ENCODE measurements at places on chromosomes 12 and 14.
A peak's percentile ranks its signal among the peaks of the same experiment; 100 is the strongest.

- no peak for DNase-seq
Observed at GRCh38 chr12:105740970-105741725, 397.6 kb downstream of the NUAK1 start.

DNA sequence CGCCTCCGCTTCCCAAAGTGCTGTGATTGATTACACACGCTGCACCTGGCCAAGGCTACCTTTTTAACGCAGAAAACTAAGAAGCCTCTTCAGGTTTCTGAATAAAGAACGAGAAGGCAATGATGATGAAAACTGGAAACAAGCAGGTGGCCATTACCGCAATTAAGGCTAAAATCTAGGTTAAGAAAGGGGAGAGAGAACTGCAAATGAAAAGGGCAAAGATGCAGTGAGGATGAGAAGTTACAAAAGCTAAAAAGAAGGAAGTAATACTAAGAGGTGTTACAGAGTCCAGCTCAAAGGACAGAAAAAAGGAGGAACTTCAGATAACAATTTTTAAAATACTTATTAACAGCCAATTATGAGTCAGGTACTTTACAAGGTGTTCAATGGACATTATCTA lies 79.7 kb downstream of the DUSP16 start:
- DNase-seq: no peak

DNA sequence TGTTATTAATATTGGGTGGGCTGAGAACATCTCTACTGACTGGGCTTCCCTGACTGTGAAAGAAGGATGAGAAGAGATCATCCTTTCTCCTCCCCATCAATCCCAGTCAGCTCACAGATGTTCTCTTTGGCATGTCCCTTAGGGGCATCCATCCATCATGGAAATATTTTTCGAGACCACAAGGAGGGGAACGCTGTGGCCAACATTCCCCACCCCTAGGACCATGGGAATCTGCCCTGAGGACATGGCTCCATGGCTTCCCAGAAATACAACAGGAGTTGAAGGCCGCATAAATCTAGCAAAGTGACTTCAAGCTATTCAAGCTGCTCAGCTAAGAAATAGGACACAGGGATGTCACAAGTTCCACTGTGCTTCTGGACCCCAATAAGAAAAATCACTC lies 456.8 kb downstream of the MED13L start:
- DNase-seq: no peak

DNA sequence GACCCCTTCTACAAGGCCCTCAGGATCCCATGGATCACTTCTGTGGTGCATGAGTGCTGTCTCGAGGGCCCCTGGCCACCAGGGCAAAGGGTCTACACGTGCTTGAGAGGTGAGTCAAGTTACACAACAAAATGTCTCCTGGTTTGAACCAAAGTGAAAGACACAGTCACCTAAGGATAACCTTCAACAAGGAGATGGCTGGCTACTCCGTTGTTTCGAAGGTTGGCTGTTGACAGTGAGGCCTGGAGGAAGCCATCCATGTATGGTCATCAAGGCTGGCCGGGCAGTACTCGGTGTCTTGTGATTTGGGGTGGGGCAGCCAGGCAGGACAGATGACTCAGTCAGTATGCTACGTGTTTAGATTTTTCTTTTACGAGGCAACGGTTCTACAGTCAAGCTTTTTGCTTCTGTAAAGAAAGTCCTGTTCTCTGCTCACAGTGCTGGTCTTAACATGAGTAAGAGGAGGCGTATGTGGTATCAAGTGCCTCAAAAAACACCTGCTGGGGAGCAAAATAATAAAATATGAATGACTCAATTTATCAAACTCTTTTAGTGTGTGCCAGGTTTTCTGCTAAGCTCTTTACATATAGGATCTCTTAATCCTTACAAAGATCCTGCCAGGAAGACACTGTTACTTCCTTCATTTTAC lies 18.0 kb upstream of the NT5DC3 start:
- DNase-seq: peak; percentile 86

- no peak for DNase-seq
Observed at GRCh38 chr14:104516906-104517305, 62.7 kb upstream of the C14orf180 start.

- no peak for DNase-seq
Observed at GRCh38 chr14:50489851-50490250, 42.5 kb downstream of the MAP4K5 start.

GRCh38 chr14:64221391-64222003 lies 72.7 kb downstream of the ESR2 start:
- DNase-seq: no peak

GRCh38 chr14:103697603-103698379 lies 17.5 kb downstream of the XRCC3 start:
- DNase-seq: no peak

- no peak for DNase-seq
Observed at GRCh38 chr14:50403419-50403818, 6.7 kb upstream of the CDKL1 start.

DNA sequence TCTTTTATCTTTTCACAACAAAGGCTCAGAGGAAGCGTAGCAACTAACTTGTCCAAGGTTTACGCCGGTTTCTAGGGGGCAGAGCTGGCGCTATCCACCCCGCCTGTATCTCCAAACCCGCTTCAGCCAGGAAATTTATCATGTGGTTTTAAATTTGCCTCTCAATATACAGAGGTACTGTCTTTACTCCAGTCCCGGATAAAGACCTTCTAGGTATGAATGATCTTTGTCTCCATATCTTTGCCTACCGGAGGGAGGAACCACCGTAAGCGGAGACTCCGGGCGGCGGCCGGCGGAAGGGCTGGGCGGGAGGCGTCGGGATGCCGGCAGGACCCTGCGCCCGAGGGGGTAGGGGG lies 693 bp upstream of the RIMKLB start:
- DNase-seq: no peak

DNA sequence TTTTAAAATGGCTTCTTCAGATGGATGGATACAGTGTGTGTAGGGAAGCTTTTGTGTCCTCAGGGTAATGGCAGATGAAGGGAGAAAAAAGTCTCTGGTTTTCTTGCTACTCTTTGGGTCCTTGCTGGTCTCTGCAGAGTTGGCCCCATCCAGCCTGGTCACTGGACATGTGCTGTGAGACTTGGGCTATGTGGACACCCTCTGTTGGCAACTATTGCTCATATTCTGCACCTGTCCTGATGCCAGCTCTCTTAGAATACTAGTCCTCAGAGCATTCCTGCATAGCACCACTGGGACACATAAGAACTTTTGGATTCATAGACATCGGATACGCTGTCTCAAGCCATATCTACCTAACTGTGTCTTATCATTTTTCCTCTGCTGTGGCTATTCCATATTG lies 20.0 kb downstream of the NAV3 start:
- no peak for DNase-seq

GRCh38 chr12:31033681-31034080 lies 40.0 kb upstream of the DDX11 start:
- peak; percentile 36 for DNase-seq

Data from astrocyte of the cerebellum (primary cell).